ENCODE measurements at places on chromosomes 1 and 21.
A peak's percentile ranks its signal among the peaks of the same experiment; 100 is the strongest.

DNA sequence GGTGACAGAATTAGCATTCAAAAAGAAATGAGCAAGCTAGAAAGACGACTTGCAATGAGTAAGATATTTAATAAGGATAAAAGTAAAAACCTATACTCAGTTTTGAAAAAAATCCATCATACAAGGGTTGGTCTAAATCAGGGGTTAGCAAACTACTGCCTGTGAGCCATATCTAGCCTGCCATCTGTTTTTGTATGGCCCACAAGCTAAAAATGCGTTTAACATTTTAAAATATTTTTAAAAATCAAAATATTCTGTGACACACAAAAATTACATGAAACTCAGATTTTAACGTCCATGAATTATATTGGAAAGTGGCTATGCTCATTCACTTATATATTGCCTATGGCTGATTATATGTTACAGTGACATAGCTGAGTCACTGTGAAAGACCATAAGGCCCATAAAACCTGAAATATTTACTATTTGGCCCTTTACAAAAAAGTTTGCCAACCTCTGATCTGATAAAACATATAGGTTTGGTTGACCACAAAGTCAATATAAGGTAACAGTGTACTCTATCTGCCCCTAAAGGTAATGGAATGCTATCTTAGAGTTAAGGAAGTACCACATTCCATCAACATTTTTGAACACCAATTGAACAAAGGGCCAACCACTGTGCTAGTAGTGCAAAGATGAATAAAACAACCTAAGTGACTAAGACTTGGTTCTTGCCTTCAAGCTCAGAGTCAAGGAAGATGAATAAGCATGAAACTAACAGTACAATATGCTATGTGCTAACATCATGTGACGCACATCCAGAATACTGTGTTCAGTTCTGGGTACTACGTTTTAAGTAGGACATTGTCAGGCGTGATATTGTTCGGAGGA, 3.2 kb downstream of the IFT25 start:
- DNase-seq = no peak

GRCh38 chr1:178935610-178936009, 64.7 kb upstream of the ANGPTL1 start:
- no peak for DNase-seq

GRCh38 chr1:222821239-222821638, 6.4 kb downstream of the DISP1 start:
- no peak for DNase-seq

GRCh38 chr1:228935855-228936727, 200.8 kb downstream of the RHOU start:
- DNase-seq = no peak

DNA sequence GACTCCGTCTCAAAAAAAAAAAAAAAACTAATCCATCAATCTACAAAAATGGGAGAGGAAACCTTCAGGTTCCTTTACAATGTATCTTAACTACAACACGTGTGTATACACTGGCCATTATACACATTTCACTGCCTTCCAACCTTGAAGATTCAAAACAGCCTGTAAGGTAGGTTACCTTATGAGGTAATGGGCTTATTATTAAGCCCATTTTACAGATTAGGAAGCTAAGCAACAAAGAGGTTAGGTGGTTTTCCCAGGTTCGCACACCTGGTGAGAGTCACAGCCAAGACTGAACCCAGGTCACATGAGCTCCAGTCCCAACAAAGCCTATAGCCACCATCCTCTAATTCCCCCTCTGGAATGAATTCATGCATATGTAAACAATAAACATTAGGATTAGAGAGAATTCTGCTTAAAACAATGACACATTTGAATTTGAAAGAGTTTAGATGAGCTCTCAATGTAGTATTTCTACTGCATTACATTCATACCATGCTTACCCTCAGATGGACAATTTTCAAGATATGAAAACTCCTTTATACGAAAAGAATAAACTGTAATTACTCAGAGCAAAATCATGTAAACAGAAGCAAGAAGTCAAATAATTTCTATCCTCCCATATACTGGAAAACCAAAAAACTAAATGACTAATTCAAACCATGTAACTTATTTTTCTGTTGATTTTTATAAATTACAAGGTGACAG, 54.8 kb downstream of the EIF4G3 start:
- no peak for DNase-seq

DNA sequence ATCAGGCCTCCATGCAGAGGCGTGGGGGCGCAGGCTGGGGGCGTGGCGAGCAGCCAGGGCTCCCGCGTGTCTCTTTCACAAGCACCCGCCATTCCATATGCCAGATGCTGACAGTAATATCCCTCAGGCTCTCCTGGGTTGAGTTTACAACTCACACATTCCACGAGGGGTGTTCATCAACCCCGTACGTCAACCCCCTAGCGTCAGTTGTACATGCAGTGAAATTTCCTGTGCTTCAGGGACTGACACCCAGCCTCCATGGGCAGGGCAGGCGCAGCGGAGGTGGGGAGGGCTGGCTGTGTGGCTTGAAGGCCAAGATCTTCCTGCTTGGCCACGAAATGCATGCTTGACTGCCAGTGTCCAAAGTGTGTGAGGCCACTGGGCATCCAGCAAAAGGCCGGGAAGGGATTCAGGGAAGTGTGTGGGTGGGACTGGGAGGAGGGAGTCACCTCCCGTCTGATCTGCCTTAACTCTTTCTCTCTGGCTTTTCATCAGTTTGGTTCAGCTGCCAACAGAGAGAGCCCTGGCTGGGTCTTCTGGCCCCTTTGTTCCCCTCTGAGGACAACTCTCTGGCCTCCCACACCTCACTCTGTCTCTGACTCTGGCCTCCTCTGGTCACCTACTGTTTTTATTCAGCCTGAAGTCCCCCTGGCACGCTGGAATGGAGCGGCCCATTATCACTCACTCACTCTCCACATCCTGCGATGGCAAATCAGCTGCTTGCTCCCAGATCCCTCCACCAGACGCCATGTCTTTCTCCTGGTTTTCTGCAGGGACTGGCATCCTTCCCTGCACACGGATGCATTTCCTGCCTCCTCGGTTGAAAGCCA, 33.8 kb downstream of the CLIC6 start:
- no peak for DNase-seq

GRCh38 chr1:59592924-59593323, 221.8 kb upstream of the HOOK1 start:
- DNase-seq = no peak

DNA sequence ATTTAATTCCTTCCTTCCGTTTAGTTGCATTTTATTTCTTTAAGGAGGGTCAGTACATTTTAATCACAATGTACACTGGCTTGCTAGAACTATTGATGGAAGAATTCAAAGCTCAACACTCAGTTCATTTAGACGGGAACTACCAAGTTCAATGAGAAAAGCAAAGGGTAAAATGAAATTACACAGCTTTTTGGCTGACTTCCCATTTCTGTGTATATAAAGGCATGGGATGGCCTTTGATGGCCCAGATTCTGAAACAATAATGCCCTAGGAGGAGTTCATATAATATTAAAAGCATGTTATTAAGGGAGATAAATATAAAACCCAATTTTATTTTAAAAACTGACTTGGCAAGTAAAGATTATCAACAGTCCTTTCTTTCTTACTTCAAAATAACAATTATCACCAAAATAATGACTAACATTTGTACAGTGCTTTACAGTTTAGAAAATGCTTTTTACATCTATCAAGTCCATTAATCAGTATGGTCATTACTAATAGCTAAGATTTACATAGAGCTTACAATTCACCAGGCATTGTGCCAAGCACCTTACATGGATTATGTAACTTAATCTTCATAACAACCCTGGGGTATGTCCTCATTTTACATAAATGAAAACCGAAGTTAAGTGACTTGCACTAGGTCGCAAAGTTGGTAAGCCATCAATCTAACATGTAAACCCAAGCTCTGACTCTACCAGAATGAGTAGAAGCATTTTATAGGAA, 402.4 kb downstream of the OMA1 start:
- DNase-seq = no peak

DNA sequence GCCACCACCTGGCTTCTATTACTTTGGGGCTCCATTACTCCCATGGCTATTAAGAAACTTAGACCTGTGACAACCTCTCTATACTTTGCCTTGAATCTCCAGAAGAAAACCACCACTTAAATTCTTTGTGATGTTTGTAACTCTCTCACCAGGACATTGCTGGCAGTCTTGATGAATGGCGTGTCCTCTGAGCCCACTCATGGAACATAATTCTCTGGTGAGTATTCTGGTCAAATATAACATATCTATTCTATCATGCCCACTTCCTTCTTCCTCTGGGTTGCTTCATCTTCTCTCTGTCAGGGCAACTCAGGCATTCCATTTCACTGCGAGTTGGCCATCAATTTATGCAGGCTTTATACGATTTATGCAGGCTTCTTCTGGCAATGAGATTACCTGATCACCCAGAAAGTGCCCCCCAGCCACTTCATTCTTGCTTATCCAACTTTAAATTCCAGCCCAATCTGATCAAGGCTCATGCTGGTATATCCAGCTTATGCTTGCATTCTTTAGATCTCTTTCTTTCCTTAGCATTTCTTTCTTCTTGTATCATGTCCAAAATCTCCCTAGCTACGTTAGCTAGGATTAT, 112.0 kb upstream of the CHRM3 start:
- no peak for DNase-seq

DNA sequence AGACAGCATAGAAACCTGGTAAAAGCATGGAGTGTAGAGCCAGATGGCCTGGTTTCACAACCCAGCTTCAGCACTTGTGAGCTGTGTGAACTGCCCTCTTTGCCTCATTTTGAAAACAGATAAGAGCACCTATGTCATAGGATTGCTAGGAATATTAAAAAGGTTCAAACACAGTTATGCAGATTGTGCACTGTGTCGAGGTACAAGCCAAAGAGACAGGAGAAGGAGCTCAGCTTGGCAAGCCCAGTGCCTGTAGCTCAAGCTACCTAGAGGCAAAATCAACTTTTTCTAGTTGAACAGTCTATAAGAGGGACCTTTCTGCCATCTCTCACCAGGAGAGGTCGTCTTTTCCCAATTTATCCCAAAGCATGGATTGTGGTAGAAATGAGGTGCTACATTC, 5.0 kb downstream of the CHODL start:
- no peak for DNase-seq

DNA sequence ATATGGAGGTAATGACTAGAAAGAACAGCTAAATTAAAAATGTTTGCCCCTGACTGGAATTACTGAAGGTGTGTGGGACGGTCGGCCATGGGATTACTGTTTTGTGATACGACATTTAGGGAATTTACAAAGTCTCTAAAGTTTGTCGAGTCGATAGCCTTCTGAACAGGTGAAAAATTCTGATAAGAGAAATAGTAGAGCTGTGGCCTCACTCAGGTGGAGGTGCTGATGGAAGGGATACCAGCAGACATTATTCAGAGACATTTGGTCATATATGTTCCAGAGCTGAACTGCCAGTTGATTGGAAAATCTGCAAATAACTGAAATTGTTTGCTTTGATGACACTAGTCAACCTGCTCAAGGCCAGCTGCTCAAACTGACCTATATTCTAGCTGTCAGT, 71.1 kb downstream of the ADCY10 start:
- DNase-seq = no peak

DNA sequence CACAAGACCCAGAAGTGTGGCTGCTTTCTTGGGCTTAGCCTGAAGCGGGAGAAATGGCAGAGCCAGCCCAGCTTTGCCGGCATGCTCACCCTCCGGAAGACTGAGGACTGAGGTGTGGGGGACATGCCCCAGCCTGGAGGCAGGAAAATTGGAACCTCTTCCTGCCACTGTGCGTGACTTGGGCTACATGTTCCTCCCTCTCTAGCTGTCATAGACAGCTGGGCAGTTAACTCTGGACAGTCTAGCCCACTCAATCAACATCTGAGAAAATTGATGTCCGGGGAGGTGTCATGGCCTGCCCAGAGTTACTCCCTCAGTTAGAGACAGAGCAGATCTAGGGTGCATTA, 59.7 kb downstream of the UBE2T start:
- DNase-seq = no peak

GRCh38 chr1:2948001-2948750, 73.1 kb upstream of the ACTRT2 start:
- no peak for DNase-seq

GRCh38 chr1:29708796-29709703, 472.7 kb downstream of the PTPRU start:
- peak; percentile 22 for DNase-seq

DNA sequence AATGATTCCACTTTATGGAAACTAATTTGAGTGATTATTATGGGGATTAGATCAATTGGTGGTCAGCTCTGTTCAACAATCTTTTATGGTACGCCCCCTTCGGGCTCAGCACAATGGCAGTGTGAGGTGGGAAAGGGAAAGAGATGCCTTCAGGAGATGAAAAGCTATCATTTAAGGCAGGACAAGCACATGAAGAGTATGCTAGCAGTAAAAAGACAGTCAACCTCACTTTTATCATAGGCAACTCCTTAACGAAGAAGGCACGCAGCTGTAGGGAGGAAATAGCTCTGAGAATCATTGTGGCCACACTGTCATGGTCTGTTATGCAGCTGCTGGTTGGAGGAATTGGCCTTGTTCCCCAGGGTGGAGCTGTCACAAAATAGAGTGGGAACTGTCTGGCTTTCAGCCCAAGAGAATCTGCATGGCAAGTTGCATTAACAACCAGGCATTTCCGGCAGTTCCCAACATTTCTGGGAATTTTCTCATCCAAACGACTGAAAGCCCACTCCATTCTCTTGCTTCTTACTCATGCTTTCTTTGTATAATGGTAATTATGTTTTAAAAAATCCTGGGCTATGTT, 54.4 kb upstream of the BCL10 start:
- DNase-seq = no peak

GRCh38 chr1:167272369-167272957, 51.8 kb downstream of the POU2F1 start:
- DNase-seq = no peak

DNA sequence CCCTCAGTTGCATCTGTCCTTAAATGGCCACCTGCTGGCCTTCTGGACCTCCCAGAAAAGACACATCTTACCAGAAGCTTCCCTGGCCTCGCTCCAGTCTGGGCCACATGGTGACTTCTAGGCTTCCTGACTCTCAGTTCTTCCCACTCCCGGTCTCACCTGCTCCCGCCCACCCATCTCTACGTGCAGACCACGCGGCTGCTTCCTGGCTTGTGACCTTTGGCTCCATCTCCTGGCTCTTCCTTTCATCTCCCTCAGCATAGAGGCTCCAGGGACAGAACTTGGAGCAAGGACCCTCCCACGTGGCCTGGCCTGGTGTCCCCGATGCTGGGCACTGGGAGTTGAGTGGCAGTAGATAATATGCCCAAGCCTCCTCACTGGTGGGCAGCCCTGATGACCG, 124.9 kb upstream of the IRF2BP2 start:
- DNase-seq = no peak

GRCh38 chr1:97505289-97505688, 415.5 kb downstream of the DPYD start:
- DNase-seq = no peak

GRCh38 chr1:145806408-145806807, 17.5 kb downstream of the RNF115 start:
- no peak for DNase-seq

GRCh38 chr1:86389307-86389706, 6.8 kb downstream of the ODF2L start:
- no peak for DNase-seq

GRCh38 chr1:109399326-109399957, 1.7 kb upstream of the SORT1 start:
- DNase-seq = peak; percentile 24

GRCh38 chr1:177569476-177569875, 398.7 kb downstream of the BRINP2 start:
- DNase-seq = no peak

- no peak for DNase-seq
These were observed 5.1 kb upstream of the AIM2 start for GRCh38 chr1:159081626-159082025.

GRCh38 chr1:164823486-164824279, 264.7 kb downstream of the PBX1 start:
- no peak for DNase-seq
